Kidney (tissue), 22 donors: ENCODE measurements at places on chromosomes 5 and 9. TPM values are rescaled to one million over a fixed set of nuclear protein-coding genes. Genes with fewer than 3 reads are reported as not detected.

DNA sequence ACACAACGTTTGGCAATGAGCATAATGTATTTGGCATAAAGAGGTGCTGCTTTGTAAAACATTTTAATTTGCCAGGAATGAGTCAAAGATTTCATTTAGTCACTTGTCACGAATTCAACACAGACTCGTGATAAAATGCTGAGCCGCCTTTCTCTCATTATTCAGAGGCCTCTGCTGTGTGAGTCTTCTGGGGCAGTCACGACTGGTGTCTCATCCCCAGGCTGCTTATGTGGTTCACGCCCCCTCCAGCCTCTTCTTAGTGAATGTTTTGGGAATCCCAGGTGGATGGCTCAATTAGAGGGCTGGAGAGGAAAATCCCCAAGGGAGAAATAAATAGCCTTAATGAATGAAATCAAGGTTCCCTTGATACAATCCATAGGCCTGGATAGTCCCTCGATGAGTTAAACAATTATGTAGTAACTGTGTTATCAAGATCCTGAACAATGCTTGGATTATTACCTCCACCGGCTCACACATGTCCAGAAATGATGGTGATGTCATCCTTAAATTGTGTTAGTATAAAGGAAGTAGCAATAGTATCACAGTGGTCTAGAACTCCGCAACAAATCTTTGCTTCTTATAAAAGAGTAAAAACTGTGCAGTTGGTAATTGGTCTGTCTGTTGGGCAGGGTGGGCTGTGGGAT is 192.1 kb upstream of the ADAMTS16 start:
- no peak for DNase-seq

DNA sequence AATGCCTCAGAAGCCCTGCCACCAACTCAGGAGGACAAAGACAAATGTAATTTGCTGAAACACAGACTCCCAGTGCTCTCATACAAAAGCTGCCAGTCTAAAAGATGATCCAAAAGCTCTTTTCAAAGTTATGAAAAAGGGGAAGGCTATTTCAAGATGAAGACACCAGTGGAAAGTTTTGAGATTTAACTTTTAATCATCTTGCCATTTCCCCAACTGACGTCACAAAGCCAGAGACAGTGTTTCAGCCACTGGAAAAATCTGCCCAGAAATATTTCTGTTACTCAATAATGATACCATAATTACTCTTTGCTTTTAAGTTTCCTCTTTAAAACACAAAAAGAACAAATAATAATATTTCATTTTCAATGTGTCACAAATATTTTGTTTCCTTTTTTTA is 20.9 kb downstream of the ENG start:
- DNase-seq = no peak

- no peak for DNase-seq
These were observed 73.1 kb downstream of the TMEM232 start for GRCh38 chr5:110653231-110653970.

- no peak for DNase-seq
These were observed 1275.4 kb upstream of the C9orf72 start for GRCh38 chr9:28848671-28849070.

GRCh38 chr9:127586537-127586936 is 25.5 kb upstream of the STXBP1 start:
- DNase-seq = peak; percentile 87

DNA sequence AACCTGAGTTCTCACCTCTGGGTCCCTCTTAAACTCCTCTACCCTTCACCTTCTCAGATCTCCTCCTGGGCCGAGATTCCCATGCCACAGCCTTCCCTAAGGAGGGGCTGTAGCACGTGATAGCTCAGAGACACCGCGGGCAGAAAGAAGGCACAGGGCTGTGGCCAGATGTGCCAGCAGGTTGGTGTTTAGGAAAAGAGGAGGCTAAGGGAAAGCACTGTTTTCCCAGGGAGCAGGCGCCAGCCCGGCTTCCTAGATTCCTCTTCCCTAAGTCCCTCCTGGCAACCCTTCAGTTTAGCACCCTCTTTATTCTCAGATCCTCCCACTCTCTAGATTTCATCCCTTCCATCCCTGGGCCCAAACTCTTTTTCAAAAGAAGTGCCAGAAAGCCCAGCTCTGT is 59.4 kb upstream of the CCNG1 start:
- DNase-seq = no peak

GRCh38 chr5:149397530-149397929 is 18.4 kb upstream of the IL17B start:
- DNase-seq = no peak

DNA sequence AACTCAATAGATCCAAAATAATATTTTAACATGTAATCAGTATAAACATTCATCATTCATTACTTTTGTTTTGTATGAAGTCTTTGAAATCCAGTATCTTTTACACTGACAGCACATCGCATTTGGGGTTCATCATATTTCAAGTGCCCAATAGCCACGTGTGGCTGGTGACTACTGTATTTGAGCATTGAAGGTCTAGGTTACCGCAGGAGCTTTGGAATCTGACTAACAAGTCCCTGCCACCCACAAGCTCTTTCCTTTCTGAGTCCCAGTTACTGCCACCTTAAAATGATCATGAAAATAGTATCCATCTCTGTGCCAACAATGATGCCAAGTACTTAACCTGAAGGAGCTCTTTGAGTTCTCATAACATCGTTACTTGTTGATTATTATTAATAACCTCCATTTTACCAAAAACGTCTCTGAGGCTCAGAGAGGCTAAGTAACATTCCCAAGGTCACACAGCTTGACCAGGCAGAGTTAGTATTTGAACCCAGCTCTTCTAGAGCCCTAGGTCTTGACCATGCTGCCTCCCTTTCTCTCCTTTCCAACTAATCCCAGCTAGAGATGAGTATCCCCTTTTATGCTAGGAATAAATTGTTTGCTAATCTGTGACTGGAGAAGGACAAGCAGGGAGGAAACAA is 24.2 kb downstream of the ARHGEF37 start:
- no peak for DNase-seq

- no peak for DNase-seq
These were observed 78.9 kb downstream of the APBA1 start for GRCh38 chr9:69593301-69593700.

DNA sequence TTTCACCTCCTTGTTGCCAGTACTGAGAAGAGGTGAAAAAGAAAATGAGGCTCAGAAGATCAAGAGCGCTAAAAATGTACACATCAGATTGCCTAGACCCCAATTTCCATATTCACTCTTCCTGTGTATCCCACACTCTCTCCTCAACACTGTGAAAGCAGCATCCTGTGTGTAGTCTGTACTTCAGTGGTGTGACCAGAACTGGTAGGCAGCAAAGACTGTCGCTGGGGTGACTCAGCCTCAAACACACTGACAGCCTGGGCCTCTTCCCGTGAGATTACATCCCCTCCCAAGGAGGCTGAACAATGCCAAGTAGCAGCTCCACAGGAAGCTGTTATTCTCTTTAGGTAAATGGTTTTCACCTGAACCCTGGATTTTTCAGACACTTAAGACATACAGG is 135.5 kb downstream of the CCDC192 start:
- DNase-seq = no peak

INSL4 gene
- total RNA-seq = not detected

GDF9 gene
- total RNA-seq = 0.88 TPM

MCIDAS gene
- 0.13 TPM for total RNA-seq

GCNT4 gene
- total RNA-seq = 2.0 TPM
